ENCODE measurements at places on chromosomes 13 and 19.

- DNase-seq: no peak
Observed at GRCh38 chr13:110921695-110922094, 6.8 kb upstream of the ANKRD10 start.

GRCh38 chr19:46503848-46504453 is 8.3 kb upstream of the PNMA8B start:
- peak; percentile 36 for DNase-seq

- peak; percentile 90 for DNase-seq
Observed at GRCh38 chr13:109370496-109370895, 415.9 kb downstream of the IRS2 start.

DNA sequence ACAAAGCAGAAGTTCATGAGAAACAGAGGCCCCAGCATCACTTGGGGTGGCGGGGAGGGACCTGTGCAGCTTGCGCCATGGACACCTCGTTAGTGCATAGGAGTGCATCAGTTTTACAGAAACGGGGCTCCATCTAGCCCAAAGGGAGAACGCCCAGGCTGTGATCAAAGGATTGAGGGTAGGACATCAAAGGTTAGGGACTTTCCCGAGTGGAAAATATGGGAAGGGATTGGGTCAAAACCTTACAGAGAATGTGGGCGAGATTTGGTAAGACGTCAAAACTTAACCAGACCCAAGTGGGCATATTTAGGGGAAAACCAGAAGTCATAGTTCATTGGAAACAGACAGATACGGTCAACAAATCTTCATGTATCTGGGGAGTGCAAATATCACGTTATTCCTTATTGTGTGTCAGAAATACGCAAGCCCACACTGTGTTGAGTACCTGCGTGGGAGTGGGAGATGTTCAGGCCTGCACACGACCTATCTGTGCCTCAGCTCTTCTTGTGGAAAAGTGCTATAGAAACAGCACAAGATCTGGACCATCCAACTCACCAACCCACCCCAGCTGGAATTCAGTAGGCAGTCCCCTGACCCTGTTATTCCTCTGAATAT is 9.4 kb upstream of the GRAMD1A start:
- DNase-seq: no peak

DNA sequence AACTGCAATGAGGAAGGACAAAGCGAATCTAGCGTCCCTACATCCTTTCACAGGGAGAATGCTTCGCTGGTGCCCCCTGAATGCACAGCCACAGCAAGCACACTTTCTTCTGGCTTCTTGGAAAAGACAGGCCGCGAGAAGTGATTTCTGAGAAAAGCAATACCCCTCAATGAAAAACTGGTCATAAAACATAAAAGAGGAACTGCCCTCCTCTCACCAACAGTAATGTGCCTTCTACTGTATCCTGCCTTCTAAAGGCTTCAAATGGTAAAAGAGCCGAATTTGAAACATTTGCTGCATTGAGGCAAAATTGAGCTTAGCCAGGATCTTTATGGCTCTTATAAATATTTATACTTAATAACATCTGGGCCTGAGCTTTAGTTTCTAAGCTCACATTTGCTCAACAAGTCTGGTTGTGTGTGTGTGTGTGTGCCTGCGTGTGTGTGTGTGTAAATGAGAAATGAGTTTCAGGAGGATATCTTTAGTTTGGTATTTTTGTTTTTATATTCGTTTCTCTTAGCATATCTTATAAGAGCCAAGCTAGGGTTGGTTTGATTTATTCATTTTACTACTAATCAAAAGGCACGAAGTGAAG is 246.1 kb upstream of the MAB21L1 start:
- DNase-seq: no peak

DNA sequence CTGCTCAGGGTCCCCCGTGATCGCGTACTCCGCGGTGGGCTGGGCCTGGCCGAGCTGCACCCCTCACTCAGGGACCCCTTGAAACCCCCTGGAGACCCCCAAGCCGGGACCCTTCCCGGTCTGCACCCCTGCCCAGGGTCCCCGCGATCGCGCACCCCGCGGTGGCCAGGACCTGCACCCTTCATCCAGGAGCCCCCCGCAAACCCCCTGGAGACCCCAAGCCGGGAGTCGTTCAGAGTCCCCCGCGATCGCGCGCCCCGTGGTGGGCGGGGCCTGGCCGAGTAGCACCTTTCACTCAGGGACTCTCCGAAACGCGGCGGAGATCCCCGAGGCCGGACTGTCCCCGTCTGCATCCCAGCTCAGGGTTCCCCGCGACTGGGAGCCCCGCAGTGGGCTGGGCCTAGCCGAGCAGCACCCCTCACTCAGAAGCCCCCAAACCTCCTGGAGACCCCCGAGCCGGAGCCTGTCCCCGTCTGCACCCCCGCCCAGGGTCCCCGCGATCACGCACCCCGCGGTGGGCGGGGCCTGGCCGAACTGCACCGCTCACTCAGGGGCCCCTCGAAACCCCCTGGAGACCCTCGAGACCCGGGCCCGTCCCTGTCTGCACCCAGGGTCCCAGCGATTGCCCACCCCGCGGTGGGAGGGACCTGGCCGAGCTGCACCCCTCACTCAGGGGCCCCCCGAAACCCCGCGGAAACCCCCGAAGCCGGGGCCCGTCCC is 748 bp downstream of the LMNB2 start:
- peak; percentile 50 for DNase-seq

DNA sequence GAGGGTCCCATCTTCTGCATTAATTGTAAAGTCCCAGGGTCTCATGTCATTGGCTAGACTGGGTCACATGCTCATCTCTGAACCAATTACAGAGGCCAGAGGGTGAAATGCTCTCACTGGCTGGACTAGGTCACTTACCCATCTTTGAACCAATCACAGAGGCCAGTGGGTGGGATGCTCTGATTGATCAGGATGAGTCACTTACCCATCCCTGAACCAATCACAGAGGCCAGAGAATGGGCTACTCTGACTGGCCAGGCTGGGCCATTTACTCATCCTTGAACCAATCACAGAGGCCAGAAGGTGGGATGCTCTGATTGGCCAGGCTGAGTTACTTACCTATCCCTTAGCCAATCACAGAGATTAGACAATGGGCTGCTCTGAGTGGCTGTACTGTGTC is 5.3 kb downstream of the MISP start:
- peak; percentile 33 for DNase-seq

DNA sequence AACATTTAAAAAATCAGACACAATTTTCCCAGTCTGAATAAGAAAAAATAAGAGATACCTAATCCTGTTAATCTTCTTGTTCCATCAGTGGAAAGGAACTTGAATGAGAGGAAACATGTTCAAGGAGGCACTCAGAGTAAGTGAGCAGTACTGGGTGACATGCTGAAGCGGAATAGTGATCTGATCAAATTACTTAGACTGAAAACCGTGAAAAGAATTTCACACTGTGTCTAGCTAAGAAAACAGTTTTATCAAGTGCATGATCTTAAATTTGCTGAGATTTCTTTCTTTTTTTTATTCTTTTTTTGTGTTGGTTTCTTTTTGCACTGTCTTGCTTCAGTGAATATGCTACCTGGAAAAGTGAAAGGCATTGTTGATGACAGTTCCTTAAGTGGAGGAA is 249.5 kb upstream of the SLC10A2 start:
- no peak for DNase-seq

DNA sequence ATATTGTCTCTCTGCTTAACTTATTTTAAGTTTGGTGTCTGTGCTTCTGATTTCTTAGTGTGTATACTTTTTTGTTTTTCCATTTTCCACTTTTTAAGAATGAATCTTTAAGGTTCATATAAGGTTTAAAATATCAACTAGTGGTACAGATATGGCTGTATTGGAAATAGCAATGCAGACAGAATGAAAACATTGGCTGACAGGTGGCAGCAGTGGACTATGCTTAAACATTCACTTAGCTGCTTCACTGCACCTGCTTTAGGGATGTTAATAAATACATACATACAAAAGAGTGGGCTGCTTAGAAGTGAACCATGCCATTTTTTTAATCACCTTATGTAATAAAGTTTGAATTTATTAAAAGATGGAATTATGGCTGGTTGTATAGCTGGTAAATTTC is 27.3 kb downstream of the TM9SF2 start:
- DNase-seq: peak; percentile 15

- DNase-seq: peak; percentile 73
Observed at GRCh38 chr19:42267644-42268141, 1.4 kb upstream of the CIC start.

GRCh38 chr19:49479975-49480628 is 6.1 kb downstream of the FLT3LG start:
- DNase-seq: no peak

Data from DMS53 (cell line).